ENCODE measurements at places on chromosomes 16 and 17. TPM values are rescaled to one million over a fixed set of nuclear protein-coding genes. Genes with fewer than 3 reads are reported as not detected.

ZDHHC1 gene
- polyA plus RNA-seq = 6.9 TPM

CD300A gene
- 6.7 TPM for polyA plus RNA-seq

DNA sequence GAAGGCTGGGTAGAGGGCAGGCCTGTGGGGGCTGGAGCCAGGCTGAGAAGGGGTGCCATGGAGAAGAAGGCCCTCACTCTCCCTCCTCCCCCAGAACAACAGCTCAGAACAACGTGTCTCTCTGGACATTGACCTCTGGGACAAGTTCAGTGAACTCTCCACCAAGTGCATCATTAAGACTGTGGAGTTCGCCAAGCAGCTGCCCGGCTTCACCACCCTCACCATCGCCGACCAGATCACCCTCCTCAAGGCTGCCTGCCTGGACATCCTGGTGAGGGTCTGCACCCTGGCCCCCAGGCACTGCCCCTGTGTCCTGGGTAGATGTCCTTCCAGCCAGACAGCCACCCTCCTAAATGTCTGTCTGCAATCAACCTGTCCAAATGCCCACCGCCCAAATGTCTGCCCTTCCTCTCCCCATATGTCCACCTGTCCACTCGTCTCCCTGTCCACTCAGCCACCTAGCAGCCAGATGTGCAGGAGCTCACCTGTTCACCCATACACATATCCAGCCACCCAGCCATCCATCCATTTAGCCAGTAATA lies 12.2 kb downstream of the GJD3 start:
- no peak overlapping the region for H3K4me3 ChIP-seq
- H3K27ac ChIP-seq = peak overlapping the region; percentile 46
- H3K27me3 ChIP-seq = no peaks in the 10 kb centered on the region
- H3K36me3 ChIP-seq = peaks cover 90% of the 10 kb centered on the region
- peak; percentile 67 for DNase-seq

- H3K4me1 ChIP-seq = peaks cover 19% of the 10 kb centered on the region
- no peak for DNase-seq
- H3K4me3 ChIP-seq = no peak overlapping the region
- H3K36me3 ChIP-seq = peaks cover 36% of the 10 kb centered on the region
These were observed 3.1 kb upstream of the WFIKKN1 start for GRCh38 chr16:627454-628239.

DNA sequence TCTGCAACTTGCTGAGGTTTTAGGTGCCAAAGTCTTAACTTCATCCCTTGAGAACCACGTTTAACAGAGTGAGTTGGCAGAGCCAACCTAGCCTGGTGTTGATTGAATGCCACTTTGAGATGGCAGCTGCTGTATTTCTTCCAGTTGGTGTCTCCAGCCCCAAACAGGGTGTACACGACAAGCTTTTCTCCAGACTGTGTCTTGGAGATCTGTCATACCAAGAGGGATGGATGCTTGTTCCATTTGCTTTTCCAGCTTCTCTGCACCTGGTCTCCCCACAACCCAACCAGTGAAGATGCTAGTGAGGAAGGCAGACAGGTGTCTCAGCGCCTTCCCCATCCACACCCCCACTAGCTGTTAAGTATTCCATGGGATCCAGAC lies 141.1 kb upstream of the HS3ST2 start:
- no peak for DNase-seq
- H3K27me3 ChIP-seq = peaks cover 14% of the 10 kb centered on the region
- no peaks in the 10 kb centered on the region for H3K4me1 ChIP-seq
- H3K27ac ChIP-seq = no peak overlapping the region
- H3K36me3 ChIP-seq = no peaks in the 10 kb centered on the region

DNA sequence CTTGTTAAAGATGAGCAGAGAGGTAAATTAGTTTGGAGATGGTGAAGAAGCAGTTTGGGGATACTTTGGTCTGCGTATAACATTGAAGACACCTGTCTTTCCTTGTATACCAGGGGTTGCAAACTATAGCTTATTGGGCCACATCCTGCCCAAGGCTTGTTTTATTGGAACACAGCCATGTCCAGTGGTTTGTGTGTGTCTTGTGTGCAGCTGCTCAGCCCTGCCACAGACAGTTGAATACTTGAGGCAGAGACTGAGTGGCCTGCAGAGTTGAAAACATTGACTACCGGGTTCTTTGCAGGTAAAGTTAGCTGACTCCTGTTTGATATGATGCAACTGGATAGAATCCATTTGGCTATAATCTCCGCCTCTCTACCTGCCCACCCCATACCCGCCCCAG lies 224.4 kb downstream of the PRKCA start:
- H3K27ac ChIP-seq = no peak overlapping the region
- H3K4me3 ChIP-seq = no peak overlapping the region
- DNase-seq = no peak
- H3K27me3 ChIP-seq = no peaks in the 10 kb centered on the region
- peaks cover 2% of the 10 kb centered on the region for H3K36me3 ChIP-seq

GRCh38 chr16:31033709-31034492 lies 543 bp downstream of the STX4 start:
- no peaks in the 10 kb centered on the region for H3K27me3 ChIP-seq
- peak; percentile 89 for DNase-seq
- H3K36me3 ChIP-seq = peaks cover 35% of the 10 kb centered on the region
- H3K27ac ChIP-seq = peak overlapping the region; percentile 90

KCNJ12 gene
- polyA plus RNA-seq = 18.4 TPM

BAIAP3 gene
- polyA plus RNA-seq = 8.1 TPM

TP53TG3 gene
- polyA plus RNA-seq = not detected

GRCh38 chr17:27247071-27247957 lies 46.6 kb upstream of the WSB1 start:
- H3K27ac ChIP-seq = no peak overlapping the region
- H3K27me3 ChIP-seq = no peaks in the 10 kb centered on the region
- H3K36me3 ChIP-seq = no peaks in the 10 kb centered on the region
- no peak overlapping the region for H3K4me3 ChIP-seq

ZNF469 gene
- 1.0 TPM for polyA plus RNA-seq

FBXW10 gene
- polyA plus RNA-seq = 1.1 TPM

GRCh38 chr16:2584729-2585650 lies 47.2 kb downstream of the PDPK1 start:
- no peaks in the 10 kb centered on the region for H3K4me1 ChIP-seq
- no peak overlapping the region for H3K27ac ChIP-seq
- no peak for DNase-seq
- no peak overlapping the region for H3K4me3 ChIP-seq
- no peaks in the 10 kb centered on the region for H3K27me3 ChIP-seq
- peaks cover 47% of the 10 kb centered on the region for H3K36me3 ChIP-seq

GRCh38 chr17:27585153-27585681 lies 45.8 kb upstream of the LGALS9 start:
- peaks cover 52% of the 10 kb centered on the region for H3K36me3 ChIP-seq
- H3K4me3 ChIP-seq = no peak overlapping the region
- no peaks in the 10 kb centered on the region for H3K27me3 ChIP-seq
- H3K4me1 ChIP-seq = peaks cover 23% of the 10 kb centered on the region

GRCh38 chr16:48864055-48864454 lies 254.1 kb upstream of the N4BP1 start:
- no peak for DNase-seq
- no peaks in the 10 kb centered on the region for H3K36me3 ChIP-seq
- no peaks in the 10 kb centered on the region for H3K4me1 ChIP-seq
- H3K4me3 ChIP-seq = no peak overlapping the region
- H3K27ac ChIP-seq = no peak overlapping the region

- no peaks in the 10 kb centered on the region for H3K4me1 ChIP-seq
- peaks cover 54% of the 10 kb centered on the region for H3K36me3 ChIP-seq
- H3K27me3 ChIP-seq = peaks cover 8% of the 10 kb centered on the region
- H3K4me3 ChIP-seq = no peak overlapping the region
- DNase-seq = no peak
These were observed 7.0 kb downstream of the COX4I1 start for GRCh38 chr16:85806539-85806938.

DNA sequence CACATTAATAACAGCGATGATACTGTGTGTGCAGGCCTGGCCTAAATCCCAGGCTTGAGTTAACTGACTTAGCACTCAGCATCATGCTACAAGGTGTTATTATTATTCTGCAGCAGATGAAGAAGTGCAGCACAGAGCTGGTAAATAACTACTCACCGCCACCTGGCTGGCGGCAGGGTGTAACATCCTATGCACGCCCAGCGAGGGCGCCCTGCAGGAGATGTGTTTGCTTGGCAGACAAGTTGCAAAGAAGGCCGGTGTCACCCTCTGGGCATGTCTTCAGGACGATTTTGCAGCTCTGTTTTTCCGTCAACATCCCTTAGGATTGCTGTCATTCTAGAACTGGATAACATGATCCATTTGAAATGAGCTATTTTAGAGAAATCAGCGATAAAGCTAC lies 30.1 kb downstream of the DNAH9 start:
- no peak overlapping the region for H3K27ac ChIP-seq
- H3K4me1 ChIP-seq = no peaks in the 10 kb centered on the region

GRCh38 chr17:1109606-1110540 lies 69.9 kb downstream of the ABR start:
- DNase-seq = peak; percentile 98
- peak overlapping the region; percentile 78 for H3K4me3 ChIP-seq
- peaks cover 48% of the 10 kb centered on the region for H3K4me1 ChIP-seq
- H3K27ac ChIP-seq = peak overlapping the region; percentile 94
- no peaks in the 10 kb centered on the region for H3K27me3 ChIP-seq
- H3K36me3 ChIP-seq = peaks cover 6% of the 10 kb centered on the region

DNA sequence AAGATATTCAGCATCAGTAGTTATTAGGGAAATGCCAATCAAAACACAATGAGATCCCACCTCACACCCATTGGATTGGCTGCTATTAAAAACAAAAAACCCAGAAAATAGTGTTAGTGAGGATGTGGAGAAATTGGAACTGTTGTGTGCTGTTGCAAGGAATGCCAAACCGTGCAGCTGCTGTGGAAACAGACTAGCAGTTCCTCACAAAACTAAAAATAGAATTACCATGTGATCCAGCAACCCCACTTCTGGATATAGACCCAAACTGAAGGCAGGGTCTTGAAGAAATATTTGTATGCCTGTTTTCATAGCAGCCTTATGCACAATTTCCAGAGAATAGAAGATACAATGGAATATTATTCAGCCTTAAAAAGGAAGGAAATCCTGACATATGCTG lies 46.0 kb downstream of the FOXK2 start:
- H3K27ac ChIP-seq = no peak overlapping the region
- DNase-seq = no peak
- H3K27me3 ChIP-seq = no peaks in the 10 kb centered on the region

MAP2K3 gene
- polyA plus RNA-seq = 49.7 TPM

UNC119 gene
- 48.9 TPM for polyA plus RNA-seq

GRCh38 chr17:38605841-38606645 lies at the start of gene SRCIN1:
SRCIN1 (minus strand) TSS chr17:38605952; CDS start chr17:38605705, 247 bp downstream.
- peak within 1 kb of the TSS; percentile 76 for H3K4me3 ChIP-seq
- H3K27me3 ChIP-seq = peaks cover 39% of the 10 kb centered on the region
- DNase-seq = peak; percentile 78

DNA sequence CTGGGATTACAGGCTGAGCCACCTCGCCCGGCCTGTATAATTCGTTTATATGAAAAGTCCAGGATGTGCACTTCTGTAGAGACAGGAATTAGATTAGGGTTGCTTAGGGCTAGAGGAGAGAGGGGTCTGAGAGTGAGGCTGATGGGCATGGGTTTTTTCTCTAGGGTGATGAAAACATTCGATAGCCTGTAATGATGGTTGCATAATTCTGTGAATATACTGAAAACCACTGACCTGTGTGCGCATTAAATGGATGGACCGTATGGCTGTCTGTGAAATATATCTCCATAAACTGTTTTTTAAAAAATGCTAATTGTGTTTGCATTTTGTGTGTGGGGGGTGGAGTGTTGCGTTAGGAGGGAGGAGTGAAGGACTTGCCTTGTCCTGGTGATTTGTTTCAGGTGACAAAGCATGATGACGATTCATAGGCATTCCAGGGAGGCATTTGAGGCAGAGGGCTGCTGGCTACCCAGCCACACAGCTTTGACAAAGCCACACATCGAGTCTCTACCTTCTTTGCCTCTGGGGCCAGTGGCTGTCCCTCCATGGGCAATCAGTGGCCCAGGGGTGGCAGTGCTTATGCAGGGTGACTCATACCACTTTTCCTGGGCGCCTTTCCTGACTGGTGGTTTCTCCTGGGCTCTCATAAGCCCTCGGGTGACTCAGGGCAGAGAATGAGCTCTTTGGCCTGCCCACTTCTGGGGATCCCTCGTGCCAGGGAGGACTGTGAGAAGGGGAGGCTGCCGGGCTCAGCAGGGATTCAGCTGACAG lies 148.5 kb upstream of the WSCD1 start:
- no peaks in the 10 kb centered on the region for H3K36me3 ChIP-seq
- H3K27ac ChIP-seq = no peak overlapping the region
- no peak for DNase-seq
- H3K27me3 ChIP-seq = no peaks in the 10 kb centered on the region
- H3K4me1 ChIP-seq = no peaks in the 10 kb centered on the region

- no peak overlapping the region for H3K27ac ChIP-seq
- DNase-seq = no peak
- peaks cover 32% of the 10 kb centered on the region for H3K27me3 ChIP-seq
- no peaks in the 10 kb centered on the region for H3K36me3 ChIP-seq
- H3K4me3 ChIP-seq = no peak overlapping the region
These were observed 2.5 kb upstream of the METRNL start for GRCh38 chr17:83076938-83077337.

TENT4B gene
- polyA plus RNA-seq = 17.2 TPM

DNA sequence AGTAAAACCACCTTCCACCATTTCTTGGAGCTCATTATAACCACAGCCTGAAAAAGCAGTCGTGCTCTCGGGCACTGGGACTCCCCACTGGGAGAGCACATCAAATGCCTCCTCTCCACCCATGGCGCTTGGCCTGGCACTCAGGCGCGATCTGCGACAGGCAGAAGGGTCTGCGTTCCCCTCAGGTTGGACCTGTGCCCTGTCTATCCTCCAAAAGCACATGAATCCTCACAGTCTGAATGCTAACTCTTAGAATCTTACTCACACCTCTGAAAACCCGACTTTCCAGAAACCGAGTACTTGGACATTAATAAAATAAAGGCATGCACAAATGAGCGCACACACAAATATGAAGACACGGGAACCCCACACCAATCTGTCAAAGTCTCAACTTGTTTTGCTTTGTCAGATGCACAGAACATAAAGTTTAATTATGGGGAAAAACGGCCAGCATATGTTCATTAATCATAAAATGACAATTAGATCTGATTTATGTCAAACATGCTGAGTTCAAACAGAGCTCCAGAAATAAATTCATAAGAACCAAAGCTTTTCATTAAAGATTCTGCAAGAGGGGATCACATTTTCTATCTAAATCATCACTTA lies 20.5 kb upstream of the FAAP100 start:
- peaks cover 75% of the 10 kb centered on the region for H3K36me3 ChIP-seq
- no peak for DNase-seq
- H3K4me1 ChIP-seq = peaks cover 5% of the 10 kb centered on the region
- H3K4me3 ChIP-seq = no peak overlapping the region
- H3K27ac ChIP-seq = no peak overlapping the region

DNA sequence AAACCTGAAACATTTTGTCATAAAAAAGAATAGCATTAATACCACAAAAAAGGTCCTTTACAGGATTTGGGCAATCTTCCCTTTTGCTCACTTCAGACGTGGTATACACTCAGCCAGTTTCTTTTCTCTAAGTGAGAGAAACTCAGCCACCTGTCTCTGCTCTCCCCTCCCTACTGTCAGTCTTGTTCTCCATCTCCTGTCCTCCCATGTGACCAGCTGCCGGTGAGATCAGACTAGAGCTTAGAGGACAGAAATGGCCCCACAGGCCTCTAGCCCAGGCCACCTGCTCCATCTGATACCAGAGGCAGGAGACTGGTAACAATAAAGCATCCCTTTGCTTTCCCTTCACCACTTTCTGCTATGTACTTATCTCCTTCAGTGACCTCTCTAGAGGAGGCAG lies 34.9 kb downstream of the CMC2 start:
- no peaks in the 10 kb centered on the region for H3K27me3 ChIP-seq
- no peak overlapping the region for H3K27ac ChIP-seq
- H3K4me3 ChIP-seq = no peak overlapping the region
- no peaks in the 10 kb centered on the region for H3K4me1 ChIP-seq
- DNase-seq = no peak
- peaks cover 3% of the 10 kb centered on the region for H3K36me3 ChIP-seq

SERPINF2 gene
- 14.3 TPM for polyA plus RNA-seq

- no peaks in the 10 kb centered on the region for H3K27me3 ChIP-seq
- H3K27ac ChIP-seq = no peak overlapping the region
- no peaks in the 10 kb centered on the region for H3K36me3 ChIP-seq
- no peak for DNase-seq
These were observed 229.5 kb upstream of the ASIC2 start for GRCh38 chr17:33522623-33523022.
